ENCODE measurements at places on chromosomes 7 and 10.
A peak's percentile ranks its signal among the peaks of the same experiment; 100 is the strongest.

GRCh38 chr10:123862421-123863182 is 29.0 kb downstream of the CPXM2 start:
- peak; percentile 82 for DNase-seq

DNA sequence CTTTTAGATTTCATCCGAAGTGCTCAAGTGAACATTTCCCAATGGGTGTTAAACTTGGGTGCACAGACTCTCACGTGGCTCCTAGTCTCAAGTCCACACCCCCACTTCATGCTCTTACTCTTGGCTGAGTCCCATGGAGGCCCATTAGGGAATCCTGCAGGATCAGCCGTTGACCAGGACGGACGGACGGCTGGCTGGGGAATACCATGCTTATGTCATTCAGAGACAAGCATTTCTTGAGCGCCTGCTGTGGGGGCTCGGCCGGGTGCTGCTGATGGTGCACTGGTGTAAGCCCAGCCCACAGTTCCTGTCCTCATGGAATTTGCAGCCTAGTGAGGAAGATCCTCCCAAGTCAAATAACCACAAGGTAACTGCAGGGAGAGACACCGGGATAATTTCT is 44.7 kb downstream of the PITRM1 start:
- DNase-seq: no peak

DNA sequence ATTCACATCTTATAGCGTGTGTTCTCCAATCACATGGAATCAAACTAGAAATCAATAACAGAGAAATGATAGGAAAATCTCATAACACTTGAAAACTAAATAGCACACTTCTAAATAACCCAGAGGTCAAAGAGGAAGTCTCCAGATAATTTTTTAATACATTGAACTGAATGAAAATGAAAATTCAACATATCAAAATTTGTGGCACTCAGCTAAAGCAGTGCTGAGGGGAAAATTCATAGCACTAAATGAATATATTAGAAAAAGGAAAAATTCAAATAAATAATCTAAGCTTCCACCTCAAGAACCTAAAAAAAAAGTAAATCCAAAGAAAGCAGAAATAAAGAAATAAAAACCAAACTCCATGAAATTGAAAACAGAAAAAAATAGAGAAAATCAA is 17.3 kb downstream of the CALML3 start:
- no peak for DNase-seq

- DNase-seq: no peak
Measured at GRCh38 chr7:91135703-91136430, 128.4 kb upstream of the FZD1 start.

DNA sequence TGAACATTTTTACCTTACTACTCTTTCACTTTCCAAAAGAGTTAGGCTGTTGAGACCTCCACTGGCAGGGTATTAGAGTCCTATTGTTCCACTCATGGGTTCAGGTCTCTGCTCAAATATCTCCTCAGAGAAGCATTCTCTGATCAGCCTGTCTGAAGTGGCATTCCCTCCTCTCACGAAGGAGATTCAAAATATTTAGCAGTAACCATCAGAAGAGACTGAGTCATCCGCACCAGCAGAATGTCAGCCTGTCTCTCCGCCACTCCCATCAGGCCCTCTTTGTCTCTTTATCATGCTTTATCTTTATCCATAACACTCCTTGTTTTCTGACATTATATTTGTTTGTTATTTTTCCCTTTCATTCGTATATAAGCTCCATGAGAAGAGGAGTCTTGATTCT is 79.1 kb downstream of the AASS start:
- no peak for DNase-seq

- peak; percentile 3 for DNase-seq
Measured at GRCh38 chr10:9301148-9301547, 1246.7 kb downstream of the GATA3 start.

- DNase-seq: no peak
Measured at GRCh38 chr10:43596546-43596945, 9.7 kb upstream of the ZNF485 start.

Data from fibroblast of skin of right quadriceps (primary cell).